ENCODE measurements at places on chromosomes 2 and 18.

GRCh38 chr2:158932131-158932645 lies 36.3 kb upstream of the TANC1 start:
- DNase-seq, result peak; percentile 55

GRCh38 chr2:64482765-64483504 lies 29.0 kb downstream of the LGALSL start:
- DNase-seq, result peak; percentile 78

GRCh38 chr2:211205836-211206235 lies 649.4 kb downstream of the CPS1 start:
- DNase-seq, result no peak

DNA sequence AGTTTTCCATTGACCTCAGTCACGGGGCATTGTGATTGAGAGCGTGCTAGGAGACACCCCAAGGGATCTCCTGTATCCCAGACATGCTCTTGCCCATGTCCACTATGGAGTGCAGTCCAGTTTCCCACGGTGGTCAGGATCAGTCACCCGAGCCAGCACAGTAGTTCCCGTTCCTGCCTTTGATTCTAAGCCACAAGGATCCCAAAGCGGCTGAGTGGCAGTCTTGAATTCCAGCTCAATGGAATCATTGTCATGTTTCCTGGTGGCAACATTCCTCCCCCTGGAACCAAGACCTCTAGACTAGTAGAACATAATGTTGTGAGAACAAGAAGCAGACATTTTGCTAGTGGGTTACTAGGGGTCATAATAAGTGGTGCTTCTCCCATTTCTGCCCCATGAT lies 154.3 kb downstream of the SEPTIN10 start:
- peak; percentile 93 for DNase-seq

DNA sequence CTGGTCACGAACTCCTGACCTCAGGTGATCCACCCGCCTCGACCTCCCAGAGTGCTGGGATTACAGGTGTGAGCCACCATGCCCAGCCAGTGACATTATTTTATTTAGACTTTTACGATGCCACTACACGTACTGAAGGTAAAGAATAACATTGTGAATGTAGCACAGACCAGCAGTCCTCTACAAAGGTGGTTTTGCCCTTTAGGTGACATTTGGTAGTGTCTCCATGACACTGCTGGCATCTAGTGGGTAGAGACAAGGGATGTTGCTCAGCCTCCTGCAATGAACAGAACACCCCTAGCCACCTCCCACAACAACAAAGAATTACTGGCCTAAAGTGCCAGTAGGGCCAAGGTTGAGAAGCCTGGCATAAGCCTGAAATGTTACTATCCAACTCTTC lies 69.5 kb downstream of the MYOM1 start:
- DNase-seq, result no peak

- DNase-seq, result no peak
These were observed 314.7 kb upstream of the SPRED2 start for GRCh38 chr2:65746931-65747675.

GRCh38 chr2:43221763-43222474 lies 4.5 kb downstream of the ZFP36L2 start:
- DNase-seq, result peak; percentile 96

- DNase-seq, result peak; percentile 41
These were observed 17.0 kb downstream of the TTLL4 start for GRCh38 chr2:218727502-218728165.

DNA sequence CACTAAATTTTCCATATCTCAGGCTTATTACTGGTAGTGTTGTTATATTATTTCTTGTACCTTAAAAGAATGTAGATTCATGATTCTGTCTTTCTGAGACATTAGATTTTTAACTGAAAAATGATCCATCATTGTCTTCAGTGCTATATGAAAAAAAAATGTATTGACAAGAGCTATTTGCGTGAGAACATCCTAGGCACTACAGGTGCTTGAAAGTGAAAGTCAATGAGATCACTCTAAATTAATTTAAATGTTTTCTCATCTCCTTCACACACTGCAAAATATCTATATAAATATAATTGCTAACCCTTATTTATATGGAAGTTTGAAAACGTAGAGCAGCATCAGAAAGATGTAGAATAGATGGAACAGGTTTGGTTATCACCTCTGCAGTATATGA lies 684.6 kb downstream of the TRIB2 start:
- no peak for DNase-seq

DNA sequence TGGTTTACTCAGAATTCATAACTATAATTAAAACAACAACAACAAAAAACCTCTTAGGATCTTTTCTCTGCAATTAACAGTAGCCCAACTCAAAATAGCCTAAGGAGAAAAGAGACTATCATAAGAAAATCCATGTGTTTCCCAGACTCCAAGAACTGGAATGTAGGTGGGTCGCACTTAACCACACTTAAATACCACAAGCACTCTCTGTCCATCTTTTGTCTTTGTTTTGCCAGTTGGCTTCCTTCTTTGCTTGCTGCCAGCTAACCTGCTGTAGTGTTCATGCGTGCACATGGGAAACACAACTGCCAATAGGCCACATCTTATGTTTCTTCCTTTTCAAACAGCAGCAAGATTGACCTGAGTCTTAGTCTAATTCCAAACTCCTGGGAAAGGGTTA lies 24.1 kb upstream of the ACVR1 start:
- DNase-seq, result no peak

DNA sequence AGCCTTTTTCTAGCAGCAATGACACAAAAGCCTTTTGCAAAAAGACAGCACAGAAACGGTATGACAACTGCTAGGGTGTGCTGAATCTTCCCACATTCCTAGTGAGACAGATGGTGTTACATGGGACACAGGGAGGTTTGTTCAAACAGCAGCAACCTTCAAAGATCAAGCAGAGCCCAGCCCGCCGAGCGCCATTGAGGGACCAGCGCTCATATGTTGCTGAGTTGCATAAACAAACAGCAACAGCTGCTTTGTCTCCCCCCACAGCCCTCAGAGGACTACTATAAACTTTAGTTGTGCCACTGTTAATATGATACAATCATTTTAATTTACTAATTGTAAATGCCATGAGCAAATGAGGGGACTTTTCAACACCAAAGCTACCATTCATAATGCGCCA lies 117.7 kb downstream of the ZEB2 start:
- DNase-seq, result no peak

GRCh38 chr2:74876081-74876886 lies 42.4 kb downstream of the HK2 start:
- peak; percentile 67 for DNase-seq

DNA sequence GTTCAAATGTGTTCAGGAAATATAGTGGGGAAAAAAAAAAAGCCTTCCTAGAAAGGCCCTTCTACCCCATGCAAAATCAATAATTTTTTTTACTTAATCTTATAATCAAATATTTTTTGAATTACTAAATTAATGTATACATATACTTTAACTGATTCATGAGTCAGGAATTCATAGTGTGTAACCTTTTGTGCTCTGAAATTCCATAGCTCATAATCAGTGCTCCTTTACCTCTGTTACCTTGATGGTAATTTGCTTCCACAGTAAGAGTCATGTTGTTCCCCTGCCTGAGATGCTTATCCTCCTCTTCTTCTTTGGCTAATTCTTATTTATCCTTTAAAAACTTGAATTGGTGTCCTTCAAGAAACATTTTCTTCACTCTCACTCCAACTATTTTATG lies 414.2 kb downstream of the THSD7B start:
- no peak for DNase-seq

GRCh38 chr2:154827286-154827685 lies 128.8 kb downstream of the KCNJ3 start:
- DNase-seq, result no peak

DNA sequence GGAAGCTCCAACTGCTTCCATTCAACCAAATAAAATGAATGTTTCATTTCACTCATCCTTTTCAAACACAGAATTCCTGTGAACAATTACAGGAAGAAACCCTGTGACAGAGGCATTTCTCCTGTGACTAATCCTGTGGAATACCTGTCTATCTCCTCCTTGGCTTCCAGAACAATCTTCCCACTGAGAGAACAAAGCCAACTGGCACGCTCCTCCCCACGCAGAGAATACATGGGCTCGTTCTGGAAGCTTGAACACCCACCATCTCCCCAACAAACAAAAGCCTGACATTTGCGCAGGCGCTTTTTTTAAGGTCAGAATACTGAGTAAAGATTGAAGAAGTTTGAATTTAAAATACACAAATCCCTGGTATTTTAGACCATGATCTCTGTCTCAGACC lies 104.7 kb upstream of the SLC66A3 start:
- no peak for DNase-seq

- DNase-seq, result no peak
These were observed 23.1 kb downstream of the SFTPB start for GRCh38 chr2:85644909-85645308.

DNA sequence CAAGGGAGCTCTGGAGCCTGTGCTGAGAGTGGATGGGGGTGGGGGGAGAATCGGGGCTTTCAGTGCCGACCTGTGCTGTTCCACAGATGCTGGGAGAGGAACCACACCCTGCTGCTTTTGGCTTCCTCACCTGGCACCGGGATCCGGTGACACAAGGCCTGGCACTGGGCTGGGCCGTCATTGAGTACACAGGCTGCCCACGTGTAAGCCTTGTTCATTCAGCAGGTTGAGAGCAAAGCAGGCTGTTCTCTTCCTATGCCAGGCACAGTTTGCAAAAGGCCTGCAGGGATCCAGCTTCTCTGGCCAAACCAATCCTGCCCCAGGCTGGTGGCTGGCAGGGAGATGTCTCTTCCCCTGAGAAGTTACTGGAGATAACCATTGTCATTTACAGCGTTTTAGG lies 17.1 kb downstream of the TRIB2 start:
- no peak for DNase-seq

DNA sequence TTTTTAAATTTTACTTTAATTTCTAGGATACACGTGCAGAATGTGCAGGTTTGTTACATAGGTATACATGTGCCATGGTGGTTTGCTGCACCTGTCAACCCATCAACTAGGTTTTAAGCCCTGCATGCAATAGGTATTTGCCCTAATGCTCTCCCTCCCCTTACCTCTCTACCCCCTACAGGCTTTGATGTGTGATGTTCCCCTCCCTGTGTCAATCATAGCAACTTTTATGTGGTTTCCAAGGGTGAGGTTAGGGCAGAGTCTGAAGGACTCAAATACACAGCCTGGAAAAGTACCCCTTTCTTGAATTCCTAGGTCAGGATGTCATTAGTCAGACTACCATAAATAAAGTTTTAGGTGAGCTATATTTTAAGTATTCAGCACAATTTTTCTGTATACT lies 31.1 kb upstream of the MYT1L start:
- DNase-seq, result no peak

DNA sequence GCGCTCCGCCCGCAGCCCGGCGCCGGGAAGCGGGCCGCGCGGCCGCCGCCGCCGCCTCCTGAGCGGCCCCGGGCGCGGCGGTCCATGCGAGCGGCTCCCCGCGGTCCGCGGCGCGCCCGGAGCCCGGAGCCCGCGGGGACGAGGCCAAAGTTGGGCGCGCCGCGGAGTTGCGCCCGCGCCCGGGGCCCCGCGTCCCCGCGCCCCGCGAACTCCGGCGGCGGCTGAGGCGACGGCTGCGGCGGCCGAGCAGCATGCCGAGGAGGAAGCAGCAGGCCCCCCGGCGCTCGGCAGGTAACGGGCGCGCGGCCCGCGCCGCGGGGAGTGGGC lies 992 bp downstream of the TSHZ1 start:
- no peak for DNase-seq

DNA sequence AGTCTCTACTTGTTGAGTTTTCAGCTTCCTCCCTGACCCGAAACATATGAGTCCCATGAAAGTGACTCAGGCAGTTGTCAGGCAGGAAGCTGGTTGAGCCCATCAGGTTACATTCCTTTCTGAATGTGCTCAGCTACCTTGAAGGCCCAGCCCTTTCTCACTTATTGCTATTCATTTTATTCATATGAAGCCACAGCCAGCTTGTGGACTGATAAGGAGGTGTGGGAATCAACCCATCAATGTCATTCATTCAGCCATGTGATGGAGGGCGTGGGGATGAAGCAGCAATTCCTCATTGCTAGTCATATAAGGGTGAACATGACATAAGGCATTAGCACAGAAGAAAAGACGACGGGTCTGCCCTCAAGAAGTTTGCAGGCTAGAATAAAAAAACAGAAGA lies 5.3 kb upstream of the VPS4B start:
- no peak for DNase-seq

- DNase-seq, result no peak
These were observed 298.1 kb upstream of the REV1 start for GRCh38 chr2:99787769-99788382.

GRCh38 chr2:54675738-54676137 lies 47.7 kb upstream of the EML6 start:
- no peak for DNase-seq

DNA sequence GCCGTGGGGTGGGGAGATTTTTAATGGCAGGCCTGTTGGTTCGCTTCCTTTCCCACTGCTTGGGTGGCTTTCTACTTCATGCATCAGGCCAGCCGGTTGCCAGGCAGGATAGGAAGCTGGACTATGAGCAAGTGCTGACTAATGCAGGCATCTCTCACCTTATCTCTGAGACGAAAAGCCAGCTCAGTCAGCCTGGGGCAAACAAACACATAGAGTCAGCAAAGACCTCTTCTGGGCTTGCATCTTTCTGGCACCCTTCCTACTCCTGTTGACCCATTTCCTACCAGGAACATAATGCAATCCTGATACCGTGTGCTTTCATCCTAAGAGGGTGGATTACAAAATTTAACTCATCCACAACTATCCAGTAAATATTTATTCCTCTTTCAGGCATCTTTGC lies 416.6 kb upstream of the MEX3C start:
- no peak for DNase-seq

DNA sequence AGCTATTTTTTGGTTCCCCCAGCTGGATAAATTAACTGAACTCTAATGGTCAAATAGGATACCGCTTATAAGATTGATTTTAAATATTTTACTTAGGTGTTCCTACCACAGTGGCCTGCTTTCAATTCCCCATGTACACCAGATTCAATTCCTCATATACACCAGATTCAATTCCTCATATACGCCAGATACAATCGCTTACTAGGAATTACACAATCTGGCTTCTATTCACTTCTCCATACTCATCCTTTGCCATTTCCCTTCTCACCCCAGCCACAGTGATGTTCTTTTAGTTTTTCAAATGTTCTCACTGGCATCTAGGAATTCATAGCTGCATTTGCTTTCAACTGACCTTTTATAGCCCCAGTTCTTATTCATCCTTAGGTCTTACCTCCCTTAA lies 66.5 kb downstream of the SLC40A1 start:
- DNase-seq, result no peak

GRCh38 chr2:68465081-68465916 lies 1.8 kb downstream of the FBXO48 start:
- peak; percentile 53 for DNase-seq

GRCh38 chr18:76699923-76700322 lies 122.4 kb upstream of the ZNF236 start:
- DNase-seq, result no peak

GRCh38 chr2:179825494-179825893 lies 35.9 kb downstream of the ZNF385B start:
- DNase-seq, result peak; percentile 6

DNA sequence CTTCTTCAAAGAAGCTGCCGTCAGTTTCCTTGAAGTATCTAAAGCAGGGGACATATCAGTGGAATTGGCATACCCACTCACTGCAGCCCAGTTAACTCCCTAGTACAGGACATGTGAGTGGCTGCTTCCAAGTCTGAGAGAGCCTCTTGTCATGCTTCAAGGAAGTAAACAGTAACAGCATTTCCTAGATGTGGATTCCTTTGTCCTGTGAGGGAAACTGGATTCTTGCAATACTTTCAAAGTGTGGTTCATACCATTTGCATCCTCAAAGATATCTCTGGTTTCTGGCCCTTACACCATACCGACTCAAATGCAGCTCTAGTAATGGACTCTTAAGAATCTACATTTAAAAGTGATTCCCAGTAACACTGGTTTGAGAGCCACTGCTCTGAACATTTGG lies 87.2 kb downstream of the ESCO1 start:
- peak; percentile 58 for DNase-seq

All from EH (cell line).